ENCODE measurements at places on chromosomes 11 and 22. TPM values are rescaled to one million over a fixed set of nuclear protein-coding genes. Genes with fewer than 3 reads are reported as not detected.
A peak's percentile ranks its signal among the peaks of the same experiment; 100 is the strongest.

Gene OR4C16
- total RNA-seq = not detected

DNA sequence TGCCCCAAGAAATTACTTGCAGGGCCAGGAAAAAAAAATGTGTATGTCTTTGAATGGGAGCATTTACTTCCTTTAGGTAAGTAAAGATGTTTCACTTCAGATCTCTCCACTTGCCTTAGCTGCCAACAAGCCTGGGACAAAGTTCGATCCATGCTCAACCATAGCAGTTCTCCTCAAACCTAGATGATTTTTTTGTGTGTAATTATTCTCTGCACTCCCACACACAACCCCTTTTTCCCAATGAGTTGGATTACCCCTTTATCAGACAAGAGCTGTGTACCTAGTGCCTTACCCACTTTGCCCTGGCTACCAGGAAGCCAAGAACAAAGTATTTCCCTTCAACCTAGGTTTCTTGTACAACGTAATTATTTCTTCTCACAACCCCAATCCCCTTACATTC lies 35.6 kb downstream of the TPBGL start:
- peak; percentile 18 for DNase-seq

DNA sequence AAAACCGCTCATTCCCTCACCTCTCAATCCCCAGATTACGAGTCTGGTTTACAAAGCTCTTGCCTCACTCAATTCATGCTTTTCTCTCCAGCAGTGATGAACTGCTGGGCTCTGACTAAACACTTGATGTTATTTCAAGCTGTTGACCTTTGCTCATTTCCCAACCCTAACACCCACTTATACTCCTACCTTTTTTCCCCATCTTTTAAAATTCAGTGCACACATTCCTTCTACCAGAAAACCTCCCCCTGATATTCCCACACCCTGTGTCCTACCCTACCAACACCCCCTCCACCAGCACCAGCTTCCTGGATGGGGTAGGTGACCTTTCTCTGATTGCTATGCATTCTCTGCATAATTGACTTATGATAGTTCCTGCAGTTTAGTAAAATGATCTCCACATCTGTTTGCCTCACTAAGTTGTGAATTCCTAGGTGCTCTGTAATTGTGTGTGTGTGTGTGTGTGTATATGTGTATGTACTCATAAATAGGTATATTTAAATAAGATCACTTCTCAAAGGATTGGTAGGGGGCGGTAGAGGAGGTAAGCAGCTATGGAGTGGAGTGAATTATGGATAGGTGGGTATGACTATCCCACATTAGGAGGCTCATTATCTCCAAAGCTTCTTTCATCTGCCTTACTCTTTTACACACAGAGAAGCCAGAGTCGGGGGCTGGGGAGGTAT lies 842 bp downstream of the HEPACAM start:
- DNase-seq = no peak

DNA sequence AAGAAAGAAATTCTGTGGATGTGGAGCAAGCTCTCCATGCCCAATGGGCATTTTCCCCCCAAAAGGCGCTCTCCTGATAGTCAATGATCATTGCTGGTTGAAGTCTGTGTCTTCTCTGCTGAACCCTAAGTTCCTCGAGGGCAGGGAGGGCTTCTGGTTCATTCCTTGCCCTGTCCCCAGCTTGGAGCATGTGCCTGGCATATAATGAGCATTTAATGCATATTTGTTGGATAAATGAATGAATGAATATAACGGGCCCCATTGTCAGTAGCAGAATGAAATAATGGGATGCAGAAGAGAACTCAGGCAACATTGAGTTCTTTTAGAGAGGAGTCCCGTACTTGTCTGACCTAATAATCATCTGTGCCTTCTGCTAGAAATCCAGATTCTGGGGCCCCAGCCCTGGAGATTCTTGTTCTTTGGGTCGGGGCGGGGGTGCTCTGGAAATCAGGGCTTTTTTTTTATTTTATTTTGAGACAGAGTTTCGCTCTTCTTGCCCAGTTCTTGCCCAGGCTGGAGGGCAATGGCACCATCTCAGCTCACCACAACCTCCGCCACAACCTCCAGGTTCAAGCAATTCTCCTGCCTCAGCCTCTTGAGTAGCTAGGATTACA lies 64.4 kb downstream of the CD82 start:
- peak; percentile 32 for DNase-seq

GRCh38 chr11:128831174-128832120 lies 35.6 kb downstream of the KCNJ1 start:
- peak; percentile 87 for DNase-seq

DNA sequence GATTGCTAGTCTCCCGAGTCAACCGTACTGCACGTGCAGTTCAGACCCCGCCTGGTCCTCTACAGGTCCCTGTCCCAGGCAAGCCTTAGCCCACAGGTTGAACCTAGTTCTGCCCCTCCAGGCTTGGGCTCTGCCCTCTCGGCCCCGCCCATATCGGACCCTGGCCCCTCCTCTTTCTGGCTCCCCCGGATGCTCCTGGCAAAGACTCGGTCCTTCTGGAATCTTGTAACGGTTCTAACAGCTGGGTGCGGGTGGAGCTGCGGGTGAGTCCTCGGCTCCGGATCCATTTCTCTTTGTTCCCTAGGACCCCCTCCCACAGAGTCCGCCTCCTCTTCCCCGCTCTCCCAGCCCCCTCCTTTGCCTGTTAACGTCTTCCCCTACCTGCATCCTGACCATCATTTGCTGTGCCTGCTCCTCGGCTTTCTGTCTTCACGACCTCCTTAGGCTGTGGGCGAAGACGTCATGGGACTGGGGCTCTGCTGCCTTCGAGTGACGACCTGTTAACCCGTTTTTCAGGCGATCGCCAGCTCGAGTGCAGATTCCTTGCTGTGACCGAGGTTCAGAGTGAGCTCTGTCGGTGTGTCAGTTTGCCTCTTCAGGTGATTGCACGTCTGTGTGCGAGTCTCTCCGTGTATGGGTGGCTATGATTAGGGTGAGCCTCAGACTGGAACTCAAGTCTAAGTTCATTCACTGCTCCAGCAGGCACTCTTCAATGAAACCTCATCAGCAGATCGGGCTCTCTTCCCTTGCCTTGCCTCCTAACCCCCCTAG lies at the start of gene DNHD1:
DNHD1 (plus strand) TSS at position 212 of the 771 bp plus-strand sequence. CDS start 936 bp downstream, outside the sequence.
- DNase-seq = peak; percentile 78

GRCh38 chr22:49656291-49656851 lies 171.3 kb downstream of the BRD1 start:
- DNase-seq = no peak

DNA sequence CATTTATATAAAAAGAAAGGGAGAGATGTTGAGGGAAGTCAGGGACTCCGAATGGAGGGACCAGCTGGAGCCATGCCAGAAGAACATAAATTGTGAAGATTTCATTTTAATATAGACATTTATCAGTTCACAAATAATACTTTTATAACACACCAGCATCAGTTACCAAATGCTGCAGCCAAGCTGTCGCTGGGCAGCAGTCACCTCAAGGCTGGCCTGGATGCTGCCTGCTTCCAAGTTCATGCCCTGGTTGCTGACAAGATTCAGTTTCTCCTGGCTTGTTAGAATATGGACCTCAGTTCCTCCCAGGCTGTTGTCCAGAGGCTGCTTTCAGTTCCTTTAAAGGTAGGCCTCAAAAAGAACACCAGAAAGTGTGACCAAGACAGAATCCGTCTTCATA lies 30.8 kb upstream of the ALDH3B2 start:
- no peak for DNase-seq

GRCh38 chr22:18116634-18117033 lies 6.0 kb downstream of the TUBA8 start:
- no peak for DNase-seq

Gene CCDC88B
- 8.6 TPM for total RNA-seq

GRCh38 chr11:62048100-62048499 lies 75.7 kb upstream of the INCENP start:
- no peak for DNase-seq

- no peak for DNase-seq
These were observed 288.8 kb upstream of the C11orf87 start for GRCh38 chr11:109133159-109133558.

DNA sequence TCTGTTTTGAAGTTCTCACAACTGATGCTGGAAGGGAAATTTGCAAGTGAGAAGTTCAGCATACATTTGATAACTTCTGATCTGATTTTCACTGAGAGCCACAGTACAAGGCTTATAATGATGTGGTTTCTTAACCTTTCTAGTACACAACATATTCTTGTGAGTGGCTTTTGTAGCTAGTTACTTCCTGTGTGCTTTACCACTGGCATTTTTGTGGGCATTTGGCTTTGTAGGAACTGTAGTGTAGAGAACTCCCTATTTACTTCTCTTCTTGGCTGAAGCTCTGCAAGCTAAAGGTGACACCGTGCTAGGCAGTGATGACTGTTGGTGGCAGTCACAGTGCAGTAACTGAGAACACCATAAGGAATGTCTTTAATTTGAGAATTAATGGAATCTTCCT lies 14.9 kb downstream of the USP47 start:
- DNase-seq = no peak

Gene F2
- not detected for total RNA-seq

Gene TNRC6B
- total RNA-seq = 26.5 TPM

GRCh38 chr11:41665441-41666360 lies 206.2 kb upstream of the LRRC4C start:
- DNase-seq = no peak

DNA sequence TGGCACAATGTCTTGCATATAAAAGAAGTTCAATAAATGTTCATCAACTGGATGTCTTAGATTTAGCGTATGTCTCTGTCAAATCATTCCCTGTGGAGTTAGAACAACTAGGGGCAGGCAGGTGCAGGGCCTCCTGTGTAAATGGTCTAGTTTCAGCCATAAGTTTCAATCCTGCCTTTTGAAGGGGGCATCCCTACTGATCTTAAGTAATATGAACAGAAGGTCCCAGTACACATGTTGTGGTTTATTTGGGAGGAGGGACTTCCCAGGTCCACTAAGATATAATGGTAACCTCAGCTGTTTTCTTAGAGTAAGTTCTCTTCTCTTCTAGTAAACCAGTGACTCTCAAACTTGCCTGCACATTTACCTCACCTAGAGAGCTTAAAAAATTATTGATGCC lies 19.8 kb downstream of the TTC12 start:
- DNase-seq = no peak

- DNase-seq = no peak
These were observed 911.9 kb downstream of the OPCML start for GRCh38 chr11:132620423-132620822.

GRCh38 chr11:107018219-107018901 lies at the start of gene GUCY1A2:
Gene GUCY1A2, minus strand, starts transcription at chr11:107018476. Its CDS starts 421 bp downstream, at chr11:107018055.
- peak; percentile 55 for DNase-seq

Gene FBLN1
- 193 TPM for total RNA-seq

- peak; percentile 36 for DNase-seq
These were observed 270.7 kb downstream of the TBC1D22A start for GRCh38 chr22:47032956-47033647.

DNA sequence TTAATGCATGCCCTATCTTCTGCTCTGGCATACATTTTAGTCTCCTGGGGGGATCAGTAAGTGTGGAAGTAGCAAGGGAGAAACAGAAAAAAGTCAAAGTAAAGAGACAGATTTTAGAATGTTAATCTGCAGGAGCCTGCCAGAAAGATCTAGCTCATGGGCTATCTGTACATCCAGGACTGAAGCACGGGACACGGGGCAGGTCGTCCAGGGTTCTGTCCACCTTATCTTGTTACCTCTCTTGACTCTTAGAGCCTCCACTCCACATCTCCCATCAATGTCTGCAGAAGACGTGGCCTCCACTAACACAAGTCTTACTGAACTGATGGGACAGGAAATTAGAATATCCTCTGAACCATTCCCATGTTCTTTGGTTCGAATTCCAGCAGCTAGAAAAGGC lies 1.7 kb upstream of the SLC43A3 start:
- DNase-seq = no peak

DNA sequence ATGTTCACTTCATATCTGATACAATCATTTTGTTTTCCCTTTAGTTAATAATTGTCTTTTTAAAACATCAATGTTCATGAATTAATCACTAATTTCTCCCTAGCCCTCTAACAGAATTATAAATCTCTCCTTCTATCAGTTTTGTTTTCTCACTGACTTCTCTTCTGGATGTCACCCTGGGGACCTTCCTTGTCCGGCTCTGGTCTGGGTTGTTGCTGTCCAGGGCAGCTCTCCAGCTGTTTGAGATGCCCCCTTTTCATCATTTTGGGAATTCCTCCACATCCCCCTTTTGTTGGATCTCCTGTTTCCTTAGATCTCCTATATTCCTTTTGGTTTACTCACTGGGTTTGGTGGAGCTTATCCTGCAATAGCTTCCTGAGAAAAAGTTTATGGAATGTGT lies 35.6 kb upstream of the PSMA1 start:
- no peak for DNase-seq

GRCh38 chr11:45366619-45367190 lies 80.6 kb upstream of the SYT13 start:
- DNase-seq = no peak

Gene LAYN
- total RNA-seq = 48.5 TPM

DNA sequence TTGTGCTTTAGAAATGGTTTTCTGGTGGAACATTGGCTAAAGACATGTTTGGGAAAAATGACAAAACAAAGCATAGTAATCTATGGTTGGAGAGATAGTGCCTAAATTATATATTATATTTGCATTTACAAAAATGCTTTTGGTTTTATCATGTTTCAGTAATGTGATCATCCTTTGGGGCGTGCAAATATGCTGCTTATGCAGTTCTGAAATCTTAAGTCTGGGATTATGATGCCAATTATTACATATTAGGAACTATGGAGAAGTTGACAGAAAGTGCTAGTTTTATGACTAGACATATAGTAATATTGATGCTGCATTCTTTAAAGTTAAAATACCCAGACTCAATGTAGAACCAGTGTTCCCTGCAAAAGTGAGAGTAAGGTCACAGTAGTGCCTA lies 655.0 kb downstream of the METTL15 start:
- no peak for DNase-seq

GRCh38 chr11:21250196-21250595 lies 580.8 kb downstream of the NELL1 start:
- no peak for DNase-seq

GRCh38 chr11:119416606-119417580 lies 6.1 kb downstream of the THY1 start:
- DNase-seq = peak; percentile 56

Gene CSNK1E
- 63.7 TPM for total RNA-seq

- DNase-seq = no peak
These were observed 121.0 kb downstream of the MPPED2 start for GRCh38 chr11:30465192-30465591.

GRCh38 chr11:119977561-119977860 lies 160.4 kb downstream of the TRIM29 start:
- DNase-seq = no peak

Gene TMEM191C
- total RNA-seq = 0.71 TPM

- DNase-seq = no peak
These were observed 2.1 kb upstream of the APOA5 start for GRCh38 chr11:116793772-116794097.

All from sigmoid colon (tissue), 7 donors.